ENCODE measurements at places on chromosomes 6 and 20.

GRCh38 chr20:44089987-44090674, 96.9 kb downstream of the JPH2 start:
- H3K4me3 ChIP-seq = no peak overlapping the region
- peaks cover 15% of the 10 kb centered on the region for H3K27me3 ChIP-seq
- H3K36me3 ChIP-seq = no peaks in the 10 kb centered on the region
- no peaks in the 10 kb centered on the region for H3K4me1 ChIP-seq
- H3K27ac ChIP-seq = no peak overlapping the region
- no peak for DNase-seq

- DNase-seq = no peak
- no peaks in the 10 kb centered on the region for H3K27me3 ChIP-seq
- H3K4me1 ChIP-seq = no peaks in the 10 kb centered on the region
- no peak overlapping the region for H3K27ac ChIP-seq
Observed at GRCh38 chr6:92114797-92115196, 1304.6 kb downstream of the EPHA7 start.

- no peak for DNase-seq
- H3K4me3 ChIP-seq = no peak overlapping the region
- H3K27me3 ChIP-seq = no peaks in the 10 kb centered on the region
Observed at GRCh38 chr20:37741570-37741969, 47.7 kb downstream of the CTNNBL1 start.

- H3K27ac ChIP-seq = no peak overlapping the region
- H3K4me3 ChIP-seq = no peak overlapping the region
Observed at GRCh38 chr20:31527266-31527665, 13.0 kb downstream of the HM13 start.

DNA sequence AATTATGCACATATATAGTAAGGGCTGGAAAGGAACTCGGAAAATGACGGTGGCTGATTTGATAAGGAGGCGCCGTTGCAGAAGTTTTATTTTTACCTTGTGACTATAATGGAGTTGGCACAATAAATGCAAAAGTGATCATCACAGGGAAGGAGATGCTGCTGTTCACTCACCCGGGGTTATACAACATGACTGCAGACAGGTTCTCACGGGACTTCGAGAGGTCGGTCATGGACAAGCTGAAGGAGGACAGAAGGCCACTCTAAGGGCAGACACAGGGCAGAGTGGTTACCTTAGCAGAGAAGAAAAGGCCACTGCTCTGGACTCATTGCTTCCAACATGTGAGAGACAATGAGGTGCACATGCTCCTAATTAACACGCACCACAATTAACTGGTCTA, 168.6 kb downstream of the KIF16B start:
- no peak overlapping the region for H3K4me3 ChIP-seq
- H3K27me3 ChIP-seq = no peaks in the 10 kb centered on the region
- H3K36me3 ChIP-seq = no peaks in the 10 kb centered on the region
- no peaks in the 10 kb centered on the region for H3K4me1 ChIP-seq
- no peak for DNase-seq

- H3K27ac ChIP-seq = peak overlapping the region; percentile 73
- peak; percentile 64 for DNase-seq
- peaks cover 4% of the 10 kb centered on the region for H3K36me3 ChIP-seq
- peak overlapping the region; percentile 62 for H3K4me3 ChIP-seq
- H3K27me3 ChIP-seq = peaks cover 14% of the 10 kb centered on the region
Observed at GRCh38 chr6:21666201-21666691, 72.7 kb downstream of the SOX4 start.

DNA sequence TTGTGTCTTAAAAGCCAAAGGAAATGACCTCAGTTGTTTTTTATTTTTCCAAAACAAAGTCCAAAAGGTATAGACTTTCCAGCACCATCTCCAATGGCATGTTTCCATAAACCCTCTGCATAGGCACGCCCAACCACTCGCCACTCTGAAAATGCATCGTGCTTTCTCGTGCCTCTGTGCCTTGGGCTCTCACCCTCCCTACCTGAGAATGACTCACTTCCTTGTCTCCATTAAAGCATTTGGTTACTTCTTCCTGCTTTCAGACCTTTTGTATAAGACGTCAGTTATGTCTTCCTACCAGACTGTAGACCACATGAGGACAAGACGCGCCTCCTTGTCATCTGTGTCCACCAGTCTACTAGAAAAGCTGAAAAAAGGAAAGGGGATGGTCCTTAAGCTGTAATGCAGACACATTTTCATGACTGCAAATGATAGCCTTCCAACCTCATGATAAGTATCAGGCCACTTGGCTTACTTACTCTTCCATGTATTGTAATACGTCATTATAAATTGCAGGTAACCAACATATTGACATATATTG, 61.2 kb upstream of the CDYL start:
- H3K27me3 ChIP-seq = no peaks in the 10 kb centered on the region
- H3K4me1 ChIP-seq = no peaks in the 10 kb centered on the region
- H3K4me3 ChIP-seq = no peak overlapping the region
- no peaks in the 10 kb centered on the region for H3K36me3 ChIP-seq
- no peak for DNase-seq

- no peaks in the 10 kb centered on the region for H3K4me1 ChIP-seq
- no peak overlapping the region for H3K27ac ChIP-seq
- peaks cover 8% of the 10 kb centered on the region for H3K27me3 ChIP-seq
- no peak for DNase-seq
Observed at GRCh38 chr20:57857969-57858368, 148.2 kb upstream of the PMEPA1 start.

GRCh38 chr6:140061110-140062042, 686.9 kb upstream of the CITED2 start:
- H3K4me3 ChIP-seq = no peak overlapping the region
- H3K4me1 ChIP-seq = no peaks in the 10 kb centered on the region
- no peaks in the 10 kb centered on the region for H3K36me3 ChIP-seq
- DNase-seq = no peak
- H3K27me3 ChIP-seq = no peaks in the 10 kb centered on the region
- no peak overlapping the region for H3K27ac ChIP-seq

GRCh38 chr20:36745234-36745926, 510 bp downstream of the NDRG3 start:
- peaks cover 28% of the 10 kb centered on the region for H3K4me1 ChIP-seq
- H3K36me3 ChIP-seq = peaks cover 3% of the 10 kb centered on the region
- H3K27me3 ChIP-seq = no peaks in the 10 kb centered on the region
- no peak for DNase-seq
- H3K4me3 ChIP-seq = peak overlapping the region; percentile 37
